Stimulated activated CD8-positive, alpha-beta memory T cell treated with anti-CD3 and anti-CD28 coated beads, Interleukin-4, amount 100 ng/mL, for 24 hours (primary cell): ENCODE measurements at places on chromosomes 4 and X.

DNA sequence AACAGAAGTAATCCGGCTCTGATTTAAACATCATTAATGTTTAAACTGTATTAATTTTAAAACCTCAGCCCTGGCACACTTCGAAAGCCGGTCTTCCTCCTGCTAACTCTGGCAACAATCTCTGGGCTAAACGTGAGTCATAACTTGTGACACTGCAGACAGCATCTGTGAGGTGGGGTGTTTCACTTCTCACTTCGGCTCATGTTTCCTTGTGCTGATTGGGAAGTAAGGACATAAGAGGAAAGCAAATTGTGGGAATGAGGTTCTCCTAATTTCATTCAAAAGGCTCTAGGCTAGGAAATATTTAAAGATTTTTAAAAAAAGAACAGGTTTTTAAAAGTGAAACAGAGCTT is 139.9 kb upstream of the USP9X start:
- no peak for DNase-seq

- DNase-seq, result no peak
Measured at GRCh38 chr4:5217421-5217820, 166.1 kb downstream of the STK32B start.

GRCh38 chrX:132776486-132777210 is 181.8 kb downstream of the HS6ST2 start:
- no peak for DNase-seq

DNA sequence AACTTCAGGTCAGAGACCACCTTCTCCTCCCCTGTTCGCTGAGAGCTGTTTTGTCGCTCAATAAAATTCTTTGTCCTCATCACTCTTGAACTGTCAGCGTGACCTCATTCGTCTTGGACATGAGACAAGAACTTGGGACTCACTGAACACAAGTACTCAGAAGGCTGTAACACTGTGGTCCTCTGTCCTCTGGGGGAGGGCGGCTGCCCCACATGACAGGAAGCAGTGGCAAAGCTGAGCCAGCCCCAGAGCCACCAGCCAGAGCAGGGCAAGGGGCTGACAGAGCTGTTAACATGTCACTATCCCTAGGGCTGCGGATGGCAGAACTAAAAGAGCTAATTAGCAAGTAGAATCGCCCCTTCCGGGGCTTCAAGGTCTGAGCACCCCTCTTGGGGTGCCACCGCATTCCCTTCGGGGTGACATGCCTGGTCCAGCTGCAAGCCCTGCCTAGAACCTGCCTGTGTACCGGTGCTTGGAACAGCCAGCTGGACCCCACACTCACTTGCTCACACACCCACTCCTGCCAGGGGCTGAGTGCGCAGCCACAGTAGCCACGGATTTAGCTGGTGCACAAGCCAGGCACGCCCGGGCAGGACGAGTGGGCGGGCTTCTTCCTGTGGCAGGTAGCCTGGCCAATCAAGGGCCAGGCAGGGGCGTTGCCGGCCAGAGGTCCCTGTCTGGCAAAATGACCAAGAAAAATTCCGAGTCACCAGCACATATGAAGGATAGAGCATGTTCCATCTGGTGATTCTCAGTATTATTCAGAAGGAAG is 648.6 kb upstream of the AGA start:
- DNase-seq, result no peak

GRCh38 chrX:29299684-29300083 is 712.4 kb downstream of the IL1RAPL1 start:
- DNase-seq, result no peak

GRCh38 chr4:5678977-5679376 is 29.4 kb downstream of the EVC2 start:
- DNase-seq, result no peak

DNA sequence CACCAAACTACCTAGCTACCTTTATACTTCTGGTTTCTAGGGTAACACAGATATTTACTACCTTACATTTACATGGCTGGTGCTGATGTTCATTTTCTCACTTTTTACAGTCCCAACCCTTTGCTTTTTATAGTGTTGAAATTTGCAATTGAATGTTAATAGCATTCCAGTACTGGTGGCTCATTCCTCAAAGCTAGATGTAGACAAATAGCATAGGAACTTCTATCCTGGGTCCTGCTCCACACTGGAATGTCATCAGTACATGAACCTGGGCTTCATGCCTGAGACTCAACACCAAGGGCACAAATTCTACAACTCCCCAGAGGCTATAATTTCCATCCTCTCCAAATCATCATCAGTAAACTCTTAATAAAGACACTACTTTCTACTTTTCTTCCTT is 10.3 kb upstream of the TRMT2B start:
- no peak for DNase-seq

- DNase-seq, result no peak
Measured at GRCh38 chr4:119184128-119184527, 28.4 kb upstream of the USP53 start.

GRCh38 chr4:169048868-169049414 is 38.9 kb upstream of the CBR4 start:
- no peak for DNase-seq

- no peak for DNase-seq
Measured at GRCh38 chrX:150044556-150044955, 106.3 kb upstream of the EOLA2 start.

- DNase-seq, result no peak
Measured at GRCh38 chr4:6470502-6471306, 1.7 kb downstream of the PPP2R2C start.
